ENCODE measurements at places on chromosomes 1 and 21.

- DNase-seq, result no peak
Observed at GRCh38 chr1:171661076-171661650, 8.7 kb upstream of the MYOC start.

DNA sequence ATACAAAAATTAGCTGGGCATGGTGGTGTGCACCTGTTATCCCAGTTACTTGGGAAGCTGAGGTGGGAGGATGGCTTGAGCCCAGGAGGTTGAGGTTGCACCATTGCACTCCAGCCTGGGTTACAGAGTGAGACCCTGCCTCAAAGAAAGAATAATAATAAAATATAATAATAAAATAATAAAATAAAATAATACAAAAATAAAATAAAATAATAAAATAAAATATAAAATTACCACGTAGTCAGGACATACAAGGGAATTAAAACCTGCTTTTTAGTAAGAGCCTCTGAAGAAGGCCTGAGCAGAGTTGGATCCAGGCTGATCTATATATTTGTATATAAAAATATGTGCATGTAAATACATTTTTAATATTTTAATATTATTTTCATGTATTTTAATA lies 41.7 kb downstream of the EPHB2 start:
- no peak for DNase-seq

GRCh38 chr1:204180133-204180532 lies 14.0 kb upstream of the REN start:
- DNase-seq, result no peak

GRCh38 chr1:10033359-10033845 lies 644 bp downstream of the UBE4B start:
- no peak for DNase-seq

GRCh38 chr1:245829826-245830225 lies 675.0 kb downstream of the KIF26B start:
- DNase-seq, result no peak

- no peak for DNase-seq
Observed at GRCh38 chr1:56436296-56436695, 143.1 kb downstream of the PLPP3 start.

DNA sequence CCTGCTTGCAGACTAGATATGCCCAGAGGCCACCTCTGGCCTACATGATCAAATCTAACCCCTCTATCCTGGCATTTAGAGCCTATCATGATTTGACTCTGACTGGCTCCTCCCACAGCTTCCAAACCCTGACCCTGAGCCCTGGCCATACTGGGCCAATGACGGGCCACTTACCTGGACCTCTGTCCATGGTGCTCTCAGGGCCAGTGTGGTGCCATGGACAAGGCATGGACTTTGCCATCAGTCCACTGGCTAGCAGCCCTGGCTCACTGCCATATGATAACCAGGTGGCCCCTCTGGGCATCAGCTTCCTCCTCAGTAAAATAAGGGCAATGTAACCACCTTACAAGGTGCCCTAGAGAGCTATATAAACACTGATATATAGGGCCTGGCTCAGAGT lies 713.4 kb downstream of the PTPRU start:
- DNase-seq, result no peak

- DNase-seq, result no peak
Observed at GRCh38 chr1:238738892-238739291, 647.5 kb upstream of the CHRM3 start.

- DNase-seq, result no peak
Observed at GRCh38 chr1:148162363-148162762, 10.3 kb upstream of the NBPF11 start.

DNA sequence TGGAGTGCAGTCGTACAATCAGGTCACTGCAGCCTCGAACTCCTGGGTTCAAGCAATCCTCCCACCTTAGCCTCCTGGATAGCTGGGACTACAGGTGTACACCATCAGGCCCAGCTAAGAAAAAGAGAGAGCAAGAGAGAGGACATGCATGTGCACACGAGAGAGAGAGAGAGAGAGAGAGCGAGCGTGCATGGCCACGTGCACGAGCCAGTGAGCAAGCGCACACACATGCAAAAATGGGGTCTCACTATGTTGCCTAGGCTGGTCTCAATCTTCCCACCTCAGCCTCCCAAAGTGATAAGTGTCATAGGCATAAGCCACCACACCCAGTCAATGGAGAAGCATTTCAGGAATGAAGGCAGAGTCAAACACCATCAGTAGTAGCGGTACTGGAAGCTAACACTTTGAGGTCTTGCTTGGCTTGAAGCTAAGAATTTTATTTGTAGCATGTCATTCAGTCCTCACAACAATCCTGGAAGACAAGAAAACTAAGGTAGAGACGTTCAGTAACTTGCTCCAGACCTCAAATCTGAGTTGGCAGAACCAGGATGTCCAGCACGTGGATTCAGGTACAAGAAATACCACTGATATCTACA lies 14.5 kb downstream of the GNB1 start:
- DNase-seq, result no peak

- DNase-seq, result no peak
Observed at GRCh38 chr1:204463125-204464060, 31.2 kb downstream of the PIK3C2B start.

DNA sequence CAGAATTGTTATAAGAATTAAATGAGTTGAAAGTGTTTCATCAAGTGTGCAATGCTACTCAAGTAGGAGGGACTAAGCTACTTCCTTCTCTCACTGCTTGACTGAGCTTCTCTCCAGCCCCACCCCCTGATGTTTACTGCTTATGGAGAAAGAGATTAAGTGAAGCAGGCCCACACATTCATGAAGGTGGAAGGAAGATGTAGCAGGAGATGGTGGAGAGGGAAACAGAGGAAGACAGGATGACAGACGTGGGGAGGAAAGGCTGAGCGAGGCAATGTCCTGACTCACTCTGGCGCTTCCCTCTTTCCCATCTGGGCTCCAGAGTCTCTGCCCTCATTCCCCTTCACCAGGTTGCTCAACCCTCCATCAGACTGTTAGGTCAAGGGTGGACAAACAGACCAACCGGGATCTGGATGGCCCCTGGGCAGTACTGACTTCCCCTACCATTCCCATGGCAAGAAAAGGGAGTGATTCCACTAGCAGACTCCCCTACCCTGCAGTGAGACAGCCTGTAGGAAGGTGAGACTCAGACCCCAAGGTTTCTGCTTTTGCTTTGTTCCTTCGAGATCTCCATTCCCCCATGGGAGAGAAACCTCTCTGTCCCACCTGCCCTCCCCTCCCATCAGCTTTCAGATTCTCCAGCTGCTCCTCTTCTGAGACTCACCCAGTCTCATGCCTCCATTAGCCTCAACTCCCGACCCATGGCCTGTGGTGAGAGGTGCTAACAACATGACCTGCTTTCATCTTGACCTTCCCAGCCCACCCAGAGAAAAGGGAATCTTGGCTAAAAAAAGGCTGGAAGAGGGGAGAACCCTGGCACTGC lies 3.1 kb upstream of the ARHGEF2 start:
- DNase-seq, result no peak

GRCh38 chr21:27076025-27076424 lies 109.1 kb upstream of the ADAMTS5 start:
- no peak for DNase-seq

GRCh38 chr1:61424382-61424781 lies 300.6 kb downstream of the TM2D1 start:
- DNase-seq, result no peak

DNA sequence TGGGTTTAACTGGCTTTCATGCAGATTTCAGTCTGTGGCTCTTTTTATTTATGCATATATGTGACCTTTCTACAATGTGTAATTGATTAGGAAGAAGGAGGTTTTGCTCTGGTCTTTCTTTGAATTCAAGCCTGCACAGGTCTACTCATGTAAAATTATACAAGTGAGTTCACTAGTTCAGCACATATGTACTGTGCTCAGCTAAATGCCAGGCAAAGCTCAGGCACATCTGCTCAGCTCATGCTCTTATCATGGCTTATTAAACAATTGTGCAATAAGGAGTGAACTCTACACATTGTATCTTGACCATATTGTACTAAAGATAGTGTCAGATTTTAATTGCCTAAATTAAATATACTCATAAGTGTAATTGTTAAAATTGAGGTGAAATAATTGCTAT lies 378.4 kb downstream of the ADGRL2 start:
- no peak for DNase-seq

- DNase-seq, result no peak
Observed at GRCh38 chr1:98429965-98430443, 231.5 kb upstream of the SNX7 start.

DNA sequence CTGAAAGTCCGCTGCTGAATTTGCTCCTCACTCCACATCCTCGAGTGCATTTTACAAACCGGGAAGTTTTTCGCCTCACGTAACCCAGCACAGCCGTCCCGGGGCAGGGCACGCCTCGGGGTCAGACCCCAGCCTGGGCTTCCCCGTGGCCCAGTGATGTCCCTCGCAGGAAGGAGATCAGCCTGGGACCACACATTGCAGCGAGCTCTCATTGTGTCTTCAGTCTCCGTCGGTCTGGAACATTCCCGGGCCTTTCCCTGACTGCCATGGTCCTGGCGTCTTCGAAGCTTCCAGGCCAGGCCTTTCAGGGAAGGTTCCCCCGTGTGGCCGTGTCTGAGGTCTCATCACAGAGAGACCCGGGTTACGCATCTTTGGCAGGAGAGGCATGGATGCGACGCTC lies 43.5 kb downstream of the MORN1 start:
- DNase-seq, result no peak

DNA sequence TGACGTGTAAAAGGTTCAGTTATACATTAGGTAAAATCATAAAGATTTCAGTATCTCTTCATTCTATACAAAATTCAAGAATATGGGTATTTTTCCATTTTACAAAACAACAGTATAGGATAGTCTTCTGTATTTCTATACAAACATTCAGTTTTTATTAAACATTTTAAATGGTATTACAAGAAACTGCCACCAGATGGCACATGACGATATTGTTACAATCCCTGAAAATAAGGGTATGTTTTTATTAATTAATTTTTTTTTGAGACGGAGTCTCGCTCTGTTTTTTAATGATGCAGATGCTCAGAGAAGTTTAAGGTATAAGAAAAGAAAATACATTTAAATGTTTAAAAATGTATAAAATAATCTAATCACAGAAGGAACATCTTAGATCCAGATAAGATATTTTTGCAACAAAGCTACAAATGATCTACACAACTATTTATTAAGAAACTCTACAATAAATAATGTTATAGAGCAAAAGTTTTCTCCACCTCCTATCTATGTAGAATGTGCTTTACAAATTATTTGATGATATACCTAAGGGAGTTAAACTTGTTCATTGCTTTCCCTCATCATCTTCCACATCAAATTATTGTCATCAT lies 23.5 kb upstream of the RSBN1 start:
- DNase-seq, result no peak

DNA sequence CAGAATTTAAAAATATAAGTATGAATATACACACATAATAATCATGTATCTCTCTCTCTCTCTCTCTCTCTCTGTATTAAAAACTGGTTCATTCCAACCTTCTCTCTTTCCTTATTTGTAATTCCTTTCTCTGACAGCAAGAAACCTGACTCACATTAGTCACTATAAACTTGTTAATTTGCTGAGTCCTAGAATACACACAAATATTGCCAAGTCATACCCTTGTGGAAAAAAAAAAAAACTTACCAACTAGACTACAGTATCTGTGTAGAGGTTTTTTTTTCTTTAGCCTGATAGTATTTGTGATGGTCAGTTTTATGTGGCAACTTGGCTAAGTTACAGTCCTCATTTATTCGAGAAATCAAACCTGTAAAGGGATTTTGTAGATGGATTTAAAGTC lies 26.3 kb upstream of the NHLH2 start:
- DNase-seq, result no peak

- no peak for DNase-seq
Observed at GRCh38 chr1:35810096-35810881, 2.5 kb downstream of the AGO4 start.

GRCh38 chr1:71783071-71783470 lies 499.3 kb downstream of the NEGR1 start:
- DNase-seq, result no peak

- no peak for DNase-seq
Observed at GRCh38 chr21:44958471-44959191, 18.8 kb downstream of the SLX9 start.

GRCh38 chr21:37393030-37393429 lies 26.5 kb downstream of the DYRK1A start:
- no peak for DNase-seq

GRCh38 chr1:57013522-57013921 lies 47.7 kb upstream of the C8B start:
- no peak for DNase-seq

GRCh38 chr1:155241069-155241679 lies 14.1 kb downstream of the ENTREP3 start:
- peak; percentile 81 for DNase-seq

GRCh38 chr1:200624679-200625335 lies 4.3 kb upstream of the KIF14 start:
- DNase-seq, result no peak

GRCh38 chr1:114316204-114316603 lies 162.5 kb upstream of the SYT6 start:
- DNase-seq, result no peak

DNA sequence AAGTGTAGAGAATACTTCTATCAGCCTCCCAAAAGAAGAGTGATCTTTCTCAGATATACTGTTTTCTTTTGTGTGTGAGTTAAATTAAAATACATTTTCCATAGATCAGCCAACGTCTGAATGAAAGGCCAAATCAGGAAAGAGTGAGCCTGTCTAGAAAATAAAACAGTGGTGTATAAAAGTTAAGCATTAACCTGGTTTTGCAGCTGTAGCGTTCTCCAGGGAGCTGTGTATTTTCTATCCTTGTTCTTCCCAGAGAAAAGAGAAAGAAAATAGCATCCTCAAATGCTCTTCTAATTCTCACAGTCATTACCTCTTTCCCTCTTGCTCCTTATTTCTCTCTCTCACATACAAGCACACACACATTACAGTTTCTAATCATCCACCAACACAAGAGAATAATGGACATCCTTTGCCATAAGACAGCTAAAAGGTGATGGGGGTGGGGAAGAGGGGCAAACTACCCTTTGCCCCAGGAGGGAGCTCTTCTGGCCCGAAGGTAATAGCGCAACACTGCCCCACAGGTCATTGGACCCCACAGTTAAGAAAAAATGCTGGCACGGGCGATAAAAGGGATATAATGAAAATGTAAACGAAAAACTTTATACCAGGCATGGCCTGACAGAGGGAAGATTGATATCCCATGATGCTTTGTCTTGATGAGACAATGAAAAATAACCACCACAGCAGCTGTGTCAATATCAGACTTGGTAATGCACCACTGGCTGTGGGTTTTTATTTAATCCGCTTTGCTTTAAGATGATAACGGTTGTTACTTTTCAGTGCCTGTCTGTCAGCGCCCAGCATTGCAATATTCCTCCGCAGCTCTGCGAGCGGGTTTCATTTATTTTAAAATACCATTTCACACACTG lies 150.3 kb downstream of the NUF2 start:
- no peak for DNase-seq

GRCh38 chr21:43916691-43917514 lies 51.9 kb downstream of the AGPAT3 start:
- peak; percentile 76 for DNase-seq

Data from stimulated activated effector memory CD8-positive, alpha-beta T cell treated with anti-CD3 and anti-CD28 coated beads, Interleukin-12 subunit alpha, Interleukin-12 subunit beta, amount 100 ng/mL, for 72 hours (primary cell).